ENCODE measurements at places on chromosomes 12 and 14.

GRCh38 chr12:60421741-60422140 is 825.9 kb downstream of the SLC16A7 start:
- no peak for DNase-seq

DNA sequence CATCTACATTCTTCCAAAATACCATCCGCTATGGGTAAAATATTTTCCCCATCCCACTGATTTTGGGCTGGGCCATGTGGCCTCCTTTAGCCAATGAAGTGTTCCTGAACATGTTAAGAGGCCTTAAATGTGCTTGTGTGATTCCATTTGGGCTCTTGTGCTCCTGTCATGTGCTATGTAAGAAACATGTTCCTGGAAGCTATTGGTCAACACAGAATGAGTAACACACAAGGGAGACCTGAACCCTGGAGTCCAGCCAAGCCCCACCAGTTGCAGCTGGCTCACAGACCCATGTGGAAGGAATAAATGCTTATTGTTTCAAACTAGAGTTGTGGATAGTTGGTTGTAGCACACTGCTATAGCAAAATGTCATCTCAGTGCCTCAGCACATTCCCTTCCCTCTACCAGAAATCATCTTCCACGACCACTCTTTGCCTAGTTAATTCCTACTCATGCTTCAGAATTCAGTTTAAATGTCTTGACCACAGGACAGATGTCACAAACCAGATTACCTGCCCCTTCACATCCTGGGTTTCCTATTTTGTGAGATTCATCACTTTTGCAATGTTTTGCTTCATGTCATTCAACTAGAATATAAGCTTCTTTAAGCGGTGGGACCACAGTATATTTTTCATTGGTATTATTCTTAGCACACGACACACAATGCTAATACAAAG is 217.3 kb upstream of the EEA1 start:
- DNase-seq, result no peak

GRCh38 chr14:51527073-51527472 is 124.6 kb upstream of the FRMD6 start:
- DNase-seq, result no peak

DNA sequence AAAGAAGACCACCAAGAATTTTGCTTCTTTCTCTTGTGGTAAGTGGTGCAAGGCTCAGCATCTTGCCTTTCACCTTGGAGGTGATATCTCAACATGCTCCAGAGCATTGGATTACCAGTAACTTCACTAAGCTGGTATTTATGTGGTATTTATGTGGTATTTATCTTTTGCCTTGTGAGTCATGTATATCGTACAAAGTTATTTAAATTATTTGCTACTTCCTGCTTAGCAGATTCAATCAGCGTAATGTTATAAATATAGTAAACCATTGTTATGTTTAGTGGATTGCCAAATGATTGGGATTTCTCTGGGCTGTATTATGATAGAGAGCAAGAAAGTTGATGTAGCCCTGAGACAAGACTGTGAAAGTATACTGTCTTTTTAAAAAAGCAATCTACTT is 366.4 kb downstream of the IPO8 start:
- DNase-seq, result no peak
